ENCODE measurements at places on chromosomes 6 and 20.

GRCh38 chr6:4405621-4406212 is 270.3 kb upstream of the ECI2 start:
- no peak for DNase-seq

DNA sequence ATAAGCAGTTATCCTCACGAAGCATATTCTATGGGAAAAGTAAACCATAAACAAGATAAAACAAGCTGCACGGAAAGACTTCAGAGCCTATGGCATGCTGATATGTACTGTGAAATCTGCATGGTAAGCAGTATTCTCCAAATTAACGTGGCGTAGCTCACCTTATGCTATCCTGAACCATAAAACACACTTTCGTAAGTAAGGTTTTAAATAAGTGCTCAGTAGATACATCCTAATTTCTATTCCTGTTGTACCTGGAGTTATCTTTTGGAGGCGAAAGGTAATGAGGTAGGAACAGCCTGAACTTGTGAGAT is 208.7 kb downstream of the GMDS start:
- DNase-seq: no peak

GRCh38 chr6:14638906-14639761 is 521.6 kb downstream of the CD83 start:
- peak; percentile 22 for DNase-seq

- DNase-seq: no peak
Measured at GRCh38 chr6:137282254-137282653, 63.1 kb upstream of the IFNGR1 start.

GRCh38 chr6:17161076-17161475 is 59.2 kb downstream of the STMND1 start:
- DNase-seq: no peak

- DNase-seq: no peak
Measured at GRCh38 chr20:37610203-37610798, 82.6 kb upstream of the BLCAP start.

DNA sequence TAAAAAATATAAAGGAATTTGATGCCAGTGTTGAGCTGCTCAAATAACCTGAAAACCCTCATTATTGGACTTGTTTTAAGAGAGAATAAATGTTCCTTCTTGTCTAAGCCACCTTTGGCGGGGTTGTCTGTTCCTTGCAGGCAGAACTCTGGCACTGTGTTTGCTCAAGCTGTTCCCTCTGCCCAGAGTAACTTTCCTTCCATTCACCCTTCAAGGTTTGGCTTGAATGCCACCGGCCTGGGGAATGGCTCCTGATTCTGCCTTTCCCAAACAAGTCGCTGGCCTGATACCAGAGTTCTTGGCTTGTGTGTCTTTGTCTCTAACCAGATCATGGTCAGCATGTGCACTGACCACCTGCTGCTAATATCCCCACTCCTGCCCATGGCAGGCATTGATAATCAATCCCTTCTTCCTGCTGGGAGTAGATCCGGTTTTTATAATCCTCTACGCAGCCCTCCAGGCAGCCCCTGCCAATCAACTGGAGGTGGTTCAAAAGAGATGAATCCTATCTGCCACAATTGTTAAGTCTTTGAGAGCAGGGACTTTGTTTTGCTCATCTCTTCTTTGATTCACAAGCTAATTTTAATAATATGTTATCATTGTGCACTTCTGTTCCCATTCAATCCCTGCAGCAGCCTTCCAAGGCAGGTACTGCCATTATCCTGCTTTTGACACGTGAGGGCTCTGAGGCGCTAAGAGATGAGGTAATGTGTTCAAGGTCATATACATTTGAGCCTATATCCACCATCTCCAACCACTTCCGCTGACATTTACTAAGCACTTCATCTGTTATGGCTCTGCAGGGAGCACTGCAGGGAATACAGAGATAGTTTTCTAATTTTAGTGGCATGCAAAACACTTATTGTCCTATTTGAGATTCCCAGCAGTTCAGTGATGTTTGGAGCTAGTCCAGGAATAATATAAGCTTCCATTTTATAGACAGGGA is 3.1 kb upstream of the CCM2L start:
- DNase-seq: no peak

GRCh38 chr6:159233365-159234101 is 64.3 kb downstream of the FNDC1 start:
- no peak for DNase-seq

DNA sequence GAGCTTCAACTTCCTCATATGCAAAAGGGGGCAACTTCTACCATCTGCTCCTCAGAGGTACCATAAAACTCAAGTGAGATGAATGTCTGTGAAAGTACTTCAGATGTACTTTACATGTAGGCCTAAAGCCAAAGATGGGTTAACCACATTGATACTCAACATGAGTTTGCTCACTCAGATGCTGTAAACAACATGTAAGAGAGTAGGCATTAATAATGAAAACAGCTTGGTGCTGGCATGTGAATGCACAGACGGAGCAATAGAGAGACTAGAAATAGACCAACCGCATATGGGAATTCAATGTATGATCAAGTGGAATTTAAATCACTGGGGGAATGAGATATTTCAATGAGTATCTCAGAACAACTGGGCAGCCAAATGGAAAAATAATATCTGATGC is 143.8 kb upstream of the CDYL start:
- no peak for DNase-seq
